T-helper 2 cell (primary cell): ENCODE measurements at places on chromosomes 11 and 22.

- no peak for DNase-seq
Observed at GRCh38 chr22:40592352-40593113, 44.0 kb downstream of the MRTFA start.

DNA sequence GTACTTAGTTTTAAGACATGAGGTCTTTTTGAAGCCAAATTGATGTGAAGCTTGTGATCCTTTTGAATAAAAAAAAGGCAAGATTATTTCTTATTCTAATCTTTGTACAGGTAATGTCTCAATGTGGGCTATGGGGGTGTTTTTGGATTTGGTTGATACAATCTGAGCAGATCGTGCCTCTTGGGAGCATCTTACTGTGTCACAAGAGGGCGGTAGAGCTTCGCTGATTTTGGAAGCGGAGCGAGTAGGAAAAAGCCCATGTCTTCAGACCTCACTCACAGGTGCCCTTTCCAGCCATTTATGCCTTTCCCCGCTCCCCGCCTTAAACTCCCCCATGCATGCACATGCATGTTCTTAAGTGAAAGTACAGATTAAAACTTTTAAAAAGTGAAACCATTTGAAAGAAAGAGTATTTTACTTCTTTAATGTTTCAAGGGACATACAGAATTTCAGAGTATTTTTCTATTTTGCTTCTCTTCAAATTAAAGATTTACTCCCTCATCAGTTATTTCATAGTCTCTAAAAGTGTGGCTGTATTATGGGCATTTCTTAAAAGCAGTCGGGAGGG lies 18.8 kb downstream of the DDX25 start:
- DNase-seq, result no peak

GRCh38 chr22:21094911-21095772 lies 49.4 kb downstream of the LRRC74B start:
- DNase-seq, result no peak

GRCh38 chr11:134004496-134005172 lies 47.9 kb upstream of the IGSF9B start:
- no peak for DNase-seq

DNA sequence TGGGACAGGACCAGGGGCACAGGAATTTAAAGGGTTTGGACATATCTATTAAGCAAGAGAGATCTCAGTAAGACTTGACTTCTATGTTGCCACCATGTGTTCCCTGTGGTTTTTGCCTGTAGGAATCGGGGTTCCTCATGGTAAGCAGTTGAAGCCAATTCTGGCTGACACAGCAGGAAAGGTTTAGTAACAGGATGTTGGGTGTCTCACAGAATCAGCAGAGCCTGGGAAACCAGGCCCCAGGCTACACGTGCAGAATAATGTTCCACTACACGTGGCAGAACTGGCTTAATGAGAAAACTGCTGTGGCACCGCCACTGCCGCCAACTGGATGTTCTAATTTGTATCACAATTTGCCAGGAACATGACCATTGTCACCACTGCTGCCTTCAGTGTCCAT lies 264.6 kb upstream of the PLET1 start:
- DNase-seq, result no peak

- DNase-seq, result no peak
Observed at GRCh38 chr11:130785380-130786116, 130.7 kb downstream of the SNX19 start.

DNA sequence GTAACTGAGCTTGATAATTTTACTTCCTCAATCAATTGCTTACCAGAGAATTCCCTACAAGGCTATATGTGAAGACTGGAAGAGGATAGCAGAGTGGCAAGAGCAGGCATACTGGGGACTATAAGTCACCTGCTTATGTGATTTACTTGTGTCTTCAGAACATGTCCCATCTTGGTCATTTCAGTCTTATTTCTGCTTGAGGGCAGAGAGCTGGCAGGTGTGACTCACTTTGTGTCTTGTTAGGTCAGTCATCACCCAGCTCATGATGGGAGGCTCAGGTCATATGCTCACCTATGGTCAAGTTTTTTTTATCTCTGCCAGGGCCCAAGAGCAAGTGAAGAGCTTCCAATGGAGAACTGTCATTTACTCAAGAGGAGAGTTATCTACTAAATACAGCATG lies 6.2 kb downstream of the SRSF8 start:
- no peak for DNase-seq
